HuH-7 (cell line): ENCODE measurements at places on chromosomes 7 and 10.

GRCh38 chr7:129775695-129776361 is 164.3 kb downstream of the NRF1 start:
- DNase-seq = no peak

DNA sequence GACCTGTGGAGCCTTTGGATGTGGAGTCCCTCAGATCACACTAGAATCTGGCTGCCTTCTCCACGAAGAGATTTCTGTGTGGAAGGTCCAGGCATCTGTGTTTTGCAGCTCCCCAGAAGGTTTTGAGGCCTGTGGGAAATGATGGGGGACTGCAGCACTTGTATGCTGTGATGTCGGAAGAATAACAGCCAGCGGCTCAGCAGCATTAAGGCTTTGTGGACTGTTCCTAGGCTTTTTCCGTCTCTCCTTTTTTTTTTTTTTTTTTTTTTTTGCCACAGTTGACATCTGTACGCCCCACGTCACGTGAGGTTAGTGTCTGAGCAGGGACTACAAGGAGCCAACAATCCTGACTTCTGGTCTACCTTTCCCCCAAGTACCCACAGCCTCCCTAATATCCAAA is 181.3 kb downstream of the PFKFB3 start:
- DNase-seq = no peak

DNA sequence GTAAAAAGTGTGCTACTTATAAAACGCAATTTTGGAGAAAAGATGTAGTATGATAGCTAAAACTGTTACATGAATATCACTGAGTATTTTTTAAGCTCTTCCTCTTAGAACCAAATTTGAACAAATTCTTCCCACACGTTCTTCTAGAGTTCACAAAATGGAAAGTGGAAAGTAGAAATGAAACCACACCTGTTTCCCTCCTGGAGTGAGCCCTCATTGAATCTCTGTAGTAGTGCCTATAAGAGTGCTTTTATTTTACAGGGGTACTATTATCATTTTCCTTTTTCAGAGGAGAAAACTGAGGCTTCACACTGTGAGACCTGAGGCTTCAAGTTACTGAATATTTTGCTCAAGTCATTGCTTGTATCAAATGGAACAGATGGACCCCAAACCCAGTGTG is 393.0 kb downstream of the NRG3 start:
- DNase-seq = no peak

- no peak for DNase-seq
These were observed 528.5 kb upstream of the MGMT start for GRCh38 chr10:128938558-128938957.

DNA sequence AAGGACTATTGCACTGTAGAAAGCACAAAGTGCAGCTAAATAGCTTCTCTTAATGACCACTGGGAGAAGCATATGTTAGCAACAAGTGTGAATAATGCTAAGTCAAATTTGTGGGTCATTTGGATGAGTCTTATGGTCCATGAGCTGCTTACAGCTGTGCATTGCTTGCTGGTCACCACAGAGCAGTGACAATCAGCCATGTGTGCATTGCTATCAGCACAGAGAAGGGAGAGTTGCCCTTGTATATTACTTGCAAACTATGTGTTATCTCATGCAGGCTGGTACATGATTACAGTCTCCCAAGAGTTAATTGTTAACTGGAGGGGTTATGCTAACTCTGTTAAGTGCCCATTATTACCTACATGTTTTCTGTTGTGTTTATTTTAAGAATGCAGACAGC is 25.7 kb downstream of the MRPS33 start:
- DNase-seq = peak; percentile 45

DNA sequence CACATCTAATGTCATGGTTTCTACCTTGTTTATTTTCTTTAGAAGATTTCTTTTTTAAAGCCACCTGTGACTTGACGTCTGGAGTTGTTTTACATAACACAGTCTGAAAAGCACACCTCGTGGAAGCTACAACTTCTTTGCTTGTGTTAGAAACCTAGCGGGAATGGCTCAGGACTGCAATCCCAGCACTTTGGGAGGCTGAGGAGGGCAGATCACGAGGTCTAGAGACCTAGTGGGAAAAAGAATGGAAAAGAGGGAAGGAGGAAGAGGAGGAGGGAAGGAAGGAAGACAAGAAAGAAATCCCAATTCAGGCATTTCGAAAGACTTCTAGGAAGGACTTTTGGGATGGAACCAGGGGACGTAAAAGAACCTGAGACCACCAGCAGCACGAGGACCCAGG is 146.3 kb upstream of the CELF2 start:
- DNase-seq = no peak

GRCh38 chr7:24660546-24660945 is 87.3 kb downstream of the PALS2 start:
- DNase-seq = no peak

DNA sequence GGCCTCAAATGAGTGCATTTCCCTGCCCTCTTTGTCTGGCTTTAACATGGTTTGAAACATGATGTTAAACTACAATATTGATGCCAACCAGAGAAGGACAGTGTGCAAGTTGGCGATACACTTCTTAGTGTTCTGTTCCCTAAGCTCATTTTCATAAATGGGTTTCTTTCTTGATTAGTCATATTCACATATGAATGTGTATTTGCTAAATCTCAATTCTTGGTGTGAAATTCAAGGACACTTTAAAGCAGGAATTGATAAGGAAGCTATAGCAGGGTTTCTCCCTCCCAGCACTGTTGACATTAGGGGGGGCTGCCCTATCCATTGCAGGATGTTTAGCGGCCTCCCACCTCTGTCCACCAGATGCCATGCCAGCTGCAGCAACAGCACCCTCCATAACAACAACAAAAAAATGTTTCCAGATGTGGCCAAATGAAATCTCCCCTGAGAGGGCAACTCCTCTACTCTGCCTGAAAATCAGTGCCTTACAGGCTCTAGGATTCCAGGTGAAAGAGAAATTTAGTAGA is 13.1 kb downstream of the CCNY start:
- DNase-seq = no peak
